ENCODE measurements at places on chromosomes 13 and 19.
A peak's percentile ranks its signal among the peaks of the same experiment; 100 is the strongest.

DNA sequence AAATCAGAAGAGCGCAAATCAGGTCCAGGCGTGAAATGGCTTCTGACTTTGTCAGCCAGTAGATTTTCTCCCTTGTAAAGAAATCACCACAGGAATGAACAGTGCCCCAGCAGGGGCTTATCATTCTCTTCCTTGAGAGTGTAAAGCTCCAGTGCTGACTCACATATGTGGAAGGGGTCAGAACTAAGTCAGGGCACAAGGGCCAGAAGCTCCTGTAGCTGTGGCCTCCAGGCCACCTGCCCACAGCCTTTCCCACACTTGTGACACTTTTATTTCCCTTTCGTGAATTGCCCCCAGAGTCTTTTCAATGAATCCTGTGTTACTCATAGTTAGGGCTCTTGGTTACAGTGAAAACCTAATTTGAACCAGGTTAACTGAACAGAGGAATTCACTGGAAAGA is 99.6 kb downstream of the SUCLA2 start:
- no peak for DNase-seq

- DNase-seq: peak; percentile 86
Observed at GRCh38 chr13:40069173-40070044, 413.9 kb downstream of the COG6 start.

DNA sequence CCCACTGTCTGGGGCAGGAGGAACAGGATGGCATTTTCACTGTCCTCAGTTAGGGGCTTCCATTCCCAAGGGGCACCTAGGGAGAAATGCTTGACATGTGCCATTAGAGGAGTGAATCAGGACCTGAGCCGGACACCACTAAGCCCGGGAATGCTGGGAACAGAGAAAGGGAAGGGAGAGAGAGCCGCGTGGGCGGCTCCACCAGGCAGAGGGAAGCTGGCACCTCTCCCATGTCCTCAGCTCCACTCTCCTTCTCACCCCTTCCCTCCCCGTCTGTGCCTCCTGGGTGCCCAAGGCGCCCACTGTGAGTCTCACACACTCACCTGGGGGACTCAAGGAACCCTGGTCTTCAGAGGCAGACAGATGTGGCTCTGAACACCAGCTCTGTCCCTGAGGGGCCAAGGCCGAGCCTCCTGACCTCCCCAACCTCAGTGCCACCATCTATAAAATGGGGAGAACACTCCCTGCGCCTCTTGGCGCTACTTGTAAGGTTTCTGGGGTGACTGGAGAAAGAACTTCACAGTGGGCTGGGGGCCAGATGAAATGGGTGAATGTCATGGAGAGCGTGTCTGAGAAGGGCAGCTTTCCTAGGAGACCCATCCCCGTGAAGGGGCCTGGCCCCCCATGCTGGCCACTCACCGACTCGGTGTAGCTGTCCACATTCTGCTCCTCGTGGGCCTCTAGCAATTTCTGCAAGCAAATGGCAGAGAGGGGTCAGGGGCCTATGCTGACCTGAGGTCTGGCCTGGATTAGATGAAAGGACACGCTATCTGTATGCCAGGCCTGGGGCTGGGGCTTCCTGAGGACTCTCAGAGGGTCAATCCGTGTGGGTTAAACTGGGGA is 5.3 kb upstream of the KPTN start:
- DNase-seq: no peak

GRCh38 chr19:49912965-49913685 is 15.9 kb upstream of the ATF5 start:
- no peak for DNase-seq

DNA sequence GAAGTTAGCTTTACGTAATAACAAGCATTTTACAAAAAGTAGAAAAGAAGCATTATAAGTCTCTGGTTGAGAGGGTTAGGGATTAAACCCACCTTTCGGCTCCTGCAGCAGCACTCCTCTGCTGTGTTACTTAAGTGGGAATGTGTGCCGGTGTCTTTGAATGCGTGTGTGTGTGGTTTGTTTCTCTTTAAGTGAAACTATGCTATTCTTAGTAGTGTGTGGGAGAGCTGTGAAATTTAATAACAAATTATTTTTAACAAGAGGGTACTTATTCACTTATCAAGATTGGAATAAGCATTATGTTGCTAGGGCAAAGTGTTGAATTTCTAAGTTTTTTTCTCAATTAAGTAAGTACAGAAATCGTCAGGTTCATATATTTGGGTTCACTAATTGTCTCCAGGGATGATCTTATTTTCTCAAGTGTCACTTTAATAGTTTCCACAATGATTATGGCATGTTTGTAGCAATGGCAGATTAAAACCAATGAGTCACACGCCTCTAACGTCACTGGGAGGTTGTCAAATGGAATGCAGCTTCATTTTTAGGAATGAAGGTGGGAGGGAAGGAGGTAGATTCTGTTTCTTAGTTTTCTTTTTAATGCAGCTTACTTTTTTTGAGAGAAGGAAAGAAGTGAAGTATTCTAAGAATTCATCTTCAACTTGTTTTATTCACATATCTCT is 151.3 kb downstream of the LMO7 start:
- DNase-seq: no peak

- no peak for DNase-seq
Observed at GRCh38 chr19:18292462-18292809, 11.0 kb upstream of the JUND start.

DNA sequence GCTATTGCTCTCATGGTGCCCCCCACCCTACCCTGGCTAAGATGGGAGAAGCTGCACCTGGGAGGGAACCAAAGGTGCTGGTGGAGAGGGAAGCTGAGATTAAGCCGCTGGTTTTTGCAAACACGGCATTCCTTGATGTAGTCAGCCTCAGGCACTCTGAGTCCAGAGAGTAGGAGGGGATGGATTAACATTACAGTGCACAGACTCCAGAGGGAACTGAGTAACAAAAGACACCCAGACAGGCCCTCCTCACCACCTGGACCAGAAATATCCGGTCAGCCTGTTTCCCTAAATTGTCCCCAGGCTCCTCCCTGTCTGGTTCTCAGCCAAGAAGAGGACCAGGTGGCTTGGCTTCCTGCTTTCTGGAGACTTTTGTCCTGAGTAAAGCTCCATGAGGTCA is 28.9 kb upstream of the PABPC3 start:
- DNase-seq: peak; percentile 78

DNA sequence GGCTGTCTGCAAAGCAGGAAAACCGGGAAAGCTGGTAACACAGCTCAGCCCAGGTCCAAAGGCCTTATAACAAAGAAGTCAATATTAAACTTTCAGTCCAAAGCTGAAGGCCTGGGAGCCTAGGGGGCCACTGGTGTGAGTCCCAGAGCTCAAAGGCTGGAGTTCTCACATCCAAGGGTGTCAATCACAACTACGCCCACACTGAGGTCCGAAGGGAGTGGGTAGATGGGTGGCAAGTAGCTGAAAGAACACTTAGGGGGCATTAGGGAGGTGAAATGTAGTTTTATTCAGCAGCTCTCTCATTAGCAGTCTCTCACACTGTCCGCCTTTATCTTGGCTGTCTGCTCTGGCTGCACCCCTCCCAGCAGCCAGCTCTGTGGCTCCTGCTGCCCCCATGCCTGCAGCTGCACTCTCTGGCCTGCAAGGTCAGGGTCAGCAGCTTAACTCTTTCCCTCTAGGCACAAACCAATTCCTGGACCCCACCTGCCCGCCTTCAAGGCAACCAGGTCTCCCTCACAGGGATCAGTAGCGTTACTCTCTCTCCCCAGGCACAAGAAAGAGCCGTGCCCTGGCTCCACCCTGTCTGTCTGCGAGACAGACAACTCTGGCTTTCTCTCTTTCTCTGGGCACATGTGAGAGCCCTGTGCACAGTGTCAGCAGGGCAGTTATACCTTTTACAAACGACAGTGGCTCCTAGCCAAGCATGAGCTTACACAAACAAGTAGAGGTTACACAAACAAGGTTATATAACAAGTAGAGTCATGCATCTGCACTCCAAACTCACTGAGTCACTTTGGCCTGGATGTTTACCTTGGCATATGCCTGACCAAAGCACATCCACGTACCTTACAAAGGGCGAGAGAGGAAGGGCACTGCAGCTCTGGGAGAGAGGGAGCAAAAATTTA is 249.4 kb upstream of the PCDH20 start:
- DNase-seq: no peak

DNA sequence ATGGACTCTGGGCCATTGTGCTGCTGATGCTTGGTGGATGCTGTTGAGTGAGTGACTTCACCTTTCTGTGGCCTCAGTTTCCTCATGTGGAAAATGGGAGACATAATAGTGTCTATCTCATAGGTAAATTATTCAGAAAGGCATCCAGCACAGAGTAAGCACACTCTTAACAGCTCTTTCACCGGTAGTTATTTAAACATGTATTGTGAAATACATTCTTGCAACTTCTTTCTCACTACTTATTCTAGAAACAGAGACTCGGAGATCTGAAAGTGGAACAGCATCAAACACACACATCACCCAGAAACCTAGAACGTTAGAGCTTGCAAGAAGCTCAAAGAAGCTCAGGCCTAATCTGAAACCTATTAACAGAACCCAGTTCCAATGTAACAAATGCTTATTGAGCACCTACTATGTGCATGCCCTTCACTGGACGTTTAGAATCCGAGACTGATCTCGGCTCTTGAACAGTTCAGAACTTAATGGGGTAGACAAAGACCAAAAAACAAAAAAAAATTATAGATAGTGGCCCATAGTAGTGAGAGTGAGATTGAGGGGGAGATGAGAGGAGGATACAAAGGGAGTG is 4.1 kb downstream of the ZSWIM9 start:
- DNase-seq: no peak

DNA sequence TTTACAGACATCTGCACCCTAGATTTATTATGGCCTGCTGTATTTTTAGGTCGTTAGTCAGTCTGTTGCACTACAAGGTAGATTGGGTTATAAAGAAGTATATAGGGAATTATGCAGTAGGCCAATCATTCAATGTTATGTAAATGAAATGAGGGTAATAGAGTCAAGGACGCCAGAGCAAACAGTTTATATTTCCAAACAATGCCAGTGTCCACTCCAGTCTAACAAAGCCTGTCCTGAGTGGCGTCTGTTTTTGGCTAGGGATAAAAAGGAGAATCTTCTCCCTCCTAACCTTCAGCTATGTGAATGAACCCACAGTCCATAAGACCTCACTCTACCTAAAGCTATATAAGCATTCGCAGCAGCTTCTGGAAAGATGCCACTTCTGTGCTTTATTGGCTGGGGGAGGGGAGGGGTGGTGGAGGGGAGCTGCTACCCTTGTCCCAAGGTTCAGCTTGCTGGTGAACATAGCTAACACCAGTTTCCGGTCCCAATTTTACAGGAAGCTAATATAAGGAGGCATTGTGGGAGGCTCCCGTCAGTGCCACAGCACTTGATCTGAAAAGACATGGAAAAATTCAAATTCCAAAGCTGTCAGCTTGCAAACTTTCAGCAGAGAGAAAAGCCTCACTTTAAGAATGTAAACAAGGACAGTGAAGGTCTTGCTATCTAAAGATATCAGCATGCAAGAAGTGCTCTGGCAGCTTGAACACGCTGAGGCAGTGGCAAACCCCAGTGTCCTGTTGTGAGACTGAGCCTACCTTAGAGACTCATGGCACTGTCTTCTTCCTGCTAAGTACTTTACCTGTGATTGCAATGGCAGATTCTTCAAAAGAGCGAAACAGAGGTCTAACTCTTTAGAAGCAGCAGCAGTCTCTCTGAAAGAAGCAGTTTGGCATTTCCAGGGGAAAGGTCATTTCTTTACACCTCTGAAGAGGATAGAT is 369.9 kb downstream of the PCDH9 start:
- DNase-seq: peak; percentile 54

DNA sequence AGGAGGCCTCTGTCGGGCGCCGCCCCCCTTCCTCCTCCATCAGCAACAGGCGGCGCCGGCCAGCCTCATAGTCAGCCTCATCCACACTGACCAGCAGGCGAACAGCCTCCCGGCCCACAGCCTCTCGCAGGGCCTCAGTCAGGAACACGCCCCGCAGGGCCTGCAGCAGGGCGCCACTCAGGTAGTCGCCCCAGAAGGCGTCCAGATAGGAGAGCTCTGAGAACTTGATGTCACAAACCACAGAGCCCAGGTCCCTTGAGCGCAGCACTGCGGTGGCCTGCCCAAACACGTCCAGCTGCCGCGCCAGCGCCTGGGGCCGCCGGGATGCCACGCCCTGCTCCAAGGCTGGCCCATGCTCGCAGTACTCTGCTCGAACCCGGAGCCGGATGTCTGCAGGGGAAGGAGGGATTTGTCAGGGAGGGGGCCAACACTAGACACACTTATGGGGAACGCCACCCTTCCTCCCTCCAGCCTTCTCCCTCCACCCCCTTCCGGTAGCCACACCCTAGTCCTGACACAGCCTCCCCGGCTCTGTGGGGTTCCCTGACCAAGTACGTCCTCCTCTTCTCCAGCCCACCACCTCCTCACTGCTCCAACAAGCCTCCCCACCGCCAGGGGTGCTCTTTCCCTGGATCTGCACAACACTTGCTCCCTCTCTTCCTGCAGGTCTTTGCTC is 17.9 kb downstream of the DEDD2 start:
- no peak for DNase-seq

- no peak for DNase-seq
Observed at GRCh38 chr13:25990801-25991200, 61.0 kb downstream of the SHISA2 start.

- DNase-seq: no peak
Observed at GRCh38 chr19:56111601-56112312, 9.3 kb downstream of the ZNF787 start.

- no peak for DNase-seq
Observed at GRCh38 chr19:31504221-31504620, 155.0 kb upstream of the TSHZ3 start.

DNA sequence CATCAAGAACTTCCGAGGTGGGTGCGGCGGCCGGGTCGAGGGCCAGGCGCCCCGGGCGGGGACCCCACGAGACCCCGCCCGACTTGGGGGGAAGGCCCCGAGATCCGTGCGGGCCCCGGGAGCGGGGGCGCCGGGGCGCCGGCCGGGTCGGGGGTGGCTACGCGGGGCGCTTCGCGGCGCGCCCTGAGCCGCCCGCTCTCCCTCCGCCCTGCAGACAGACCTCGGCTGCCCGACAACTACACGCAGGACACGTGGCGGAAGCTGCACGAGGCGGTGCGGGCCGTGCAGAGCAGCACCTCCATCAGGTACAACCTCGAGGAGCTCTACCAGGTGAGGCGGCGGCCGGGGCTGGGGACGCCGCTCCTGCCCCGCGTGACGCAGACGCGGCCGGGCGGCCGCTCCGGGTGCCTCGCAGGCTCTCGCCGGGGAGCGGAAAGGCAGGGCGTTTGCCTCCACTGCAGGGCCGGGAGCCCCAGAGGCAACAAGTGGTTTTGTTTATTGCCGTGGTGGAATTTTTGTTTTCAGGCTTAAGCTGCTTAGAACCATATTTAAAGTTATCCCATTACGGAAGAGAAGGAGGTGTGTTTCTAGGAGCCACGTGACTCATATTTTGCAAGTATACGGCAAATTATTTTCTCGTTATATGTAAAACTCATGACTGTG is 477 bp downstream of the CUL4A start:
- peak; percentile 61 for DNase-seq

GRCh38 chr13:97904059-97904458 is 49.4 kb upstream of the IPO5 start:
- DNase-seq: no peak

- DNase-seq: no peak
Observed at GRCh38 chr19:23971598-23971997, 56.9 kb downstream of the ZNF726 start.

- DNase-seq: no peak
Observed at GRCh38 chr19:30133803-30134202, 191.8 kb downstream of the URI1 start.

Data from HAP-1 (cell line).